ENCODE measurements at places on chromosomes 2 and 18.

- DNase-seq, result no peak
Observed at GRCh38 chr2:239727182-239727775, 297.9 kb downstream of the NDUFA10 start.

GRCh38 chr2:140436936-140437335, 1656.7 kb upstream of the NXPH2 start:
- DNase-seq, result no peak

DNA sequence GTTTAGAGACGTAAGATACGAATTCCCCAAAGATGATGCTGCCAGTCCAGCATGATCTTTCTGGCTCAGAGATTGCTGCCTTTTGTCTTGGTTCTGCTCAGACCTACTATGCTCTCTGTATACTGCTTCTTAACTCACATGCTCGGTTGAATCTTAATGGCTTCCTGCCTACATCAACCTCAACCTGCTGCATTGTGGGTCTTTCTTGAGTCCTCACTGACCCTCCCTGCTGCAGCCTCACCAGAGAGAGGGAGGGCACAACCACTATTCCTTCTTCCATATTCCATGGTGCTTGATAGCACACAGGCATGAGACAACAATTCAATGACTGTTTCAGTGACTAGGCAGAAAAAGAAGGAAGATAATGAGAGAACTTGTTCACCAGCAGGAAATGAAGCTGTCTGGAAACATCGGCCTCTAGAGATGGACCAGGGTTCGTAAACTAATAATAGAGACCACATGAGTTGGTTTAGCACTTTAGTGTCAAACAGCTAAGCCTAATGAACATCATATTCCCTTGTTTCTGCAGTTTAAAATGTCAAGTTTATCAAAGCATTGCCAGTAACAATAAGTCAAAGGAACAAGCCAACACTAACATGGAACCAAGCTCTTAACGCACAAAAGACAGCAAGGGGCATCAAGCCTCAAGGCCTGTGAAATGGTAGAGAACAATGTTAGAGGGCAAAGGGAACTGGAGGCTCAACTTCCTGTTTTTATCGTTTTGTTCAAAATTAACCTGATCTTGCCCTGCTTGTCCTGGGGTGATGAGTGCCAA, 333.9 kb downstream of the PDE11A start:
- no peak for DNase-seq

GRCh38 chr2:11132036-11132671, 23.1 kb upstream of the SLC66A3 start:
- DNase-seq, result no peak

GRCh38 chr2:102301867-102302362, 9.4 kb upstream of the IL1RL1 start:
- DNase-seq, result no peak

DNA sequence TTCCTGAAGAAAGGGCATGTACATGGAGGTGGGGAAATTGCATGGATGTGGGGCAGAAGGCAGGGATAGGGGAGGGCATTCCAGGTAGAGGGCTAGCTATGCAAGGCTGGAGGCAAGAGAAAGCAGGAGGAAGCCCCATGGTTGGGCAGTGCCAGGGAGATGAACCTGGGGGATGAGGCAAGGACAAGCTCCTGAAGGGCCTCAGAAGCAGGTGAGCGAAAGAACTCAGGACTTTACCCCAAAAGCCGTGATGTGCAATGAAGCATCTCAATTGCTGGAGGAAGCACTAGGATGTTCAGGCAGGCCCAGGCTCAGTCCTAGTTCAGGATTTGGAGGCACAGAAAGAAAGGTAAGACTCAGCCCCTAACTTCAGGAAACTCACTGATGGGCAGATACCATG, 117.0 kb upstream of the EPAS1 start:
- DNase-seq, result no peak

- no peak for DNase-seq
Observed at GRCh38 chr2:74764429-74765272, 69.3 kb upstream of the HK2 start.

- DNase-seq, result no peak
Observed at GRCh38 chr2:215605214-215605613, 169.3 kb upstream of the FN1 start.

GRCh38 chr2:124286089-124286783, 261.1 kb downstream of the CNTNAP5 start:
- DNase-seq, result no peak

DNA sequence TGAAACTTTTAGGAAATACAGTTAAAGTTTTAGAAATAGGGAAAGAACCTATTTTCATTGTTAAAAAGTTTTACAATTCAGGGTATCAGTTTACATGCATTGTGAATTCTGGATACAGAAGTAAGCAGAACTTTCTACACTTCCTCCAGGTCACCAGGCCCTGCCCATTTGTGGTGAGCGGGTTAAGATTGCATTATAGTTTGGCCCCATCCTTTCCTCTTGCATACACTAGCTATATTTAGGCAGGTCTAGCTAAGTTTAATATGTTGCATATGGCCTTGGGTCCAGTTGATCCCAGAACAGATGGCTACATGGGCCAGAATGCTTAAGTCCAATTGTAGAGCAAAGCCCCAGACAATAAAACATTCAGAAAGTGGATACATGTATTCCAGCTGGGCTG, 4.8 kb downstream of the VWA3B start:
- DNase-seq, result no peak

DNA sequence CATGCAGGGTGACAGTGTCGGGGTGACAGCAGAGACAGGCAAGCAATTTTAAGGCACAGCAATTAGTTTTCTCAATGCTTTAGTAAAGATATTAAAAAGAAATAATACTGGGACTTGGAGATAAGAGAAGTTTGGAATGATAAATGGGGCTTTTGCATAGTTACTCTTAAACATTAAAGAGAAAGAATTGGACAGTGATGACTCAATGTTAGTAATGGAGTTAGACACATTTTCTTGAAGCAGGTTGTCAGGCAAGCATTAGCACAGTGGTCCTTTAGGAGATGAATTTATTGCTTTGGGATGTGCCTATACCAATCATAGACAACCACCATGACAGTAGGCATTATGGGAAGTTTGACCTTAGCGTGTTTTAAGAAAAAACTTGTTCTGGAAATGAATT, 228.3 kb upstream of the RAB12 start:
- no peak for DNase-seq

GRCh38 chr2:174020926-174021662, 55.9 kb upstream of the SP3 start:
- no peak for DNase-seq
